Activated CD4-positive, alpha-beta T cell treated with anti-CD3 and anti-CD28 coated beads, Interleukin-2, amount 10 ng/mL, durations not matched to agents 24 days and 14 days (primary cell): ENCODE measurements at places on chromosomes 12 and 14. TPM values are rescaled to one million over a fixed set of nuclear protein-coding genes. Genes with fewer than 3 reads are reported as not detected.

STAT6 gene
- 304 and 319 TPM in 2 replicates for total RNA-seq

TAMALIN gene
- total RNA-seq, result 10.4 and 12.4 TPM in 2 replicates

LMNTD1 gene
- not detected in 2 replicates for total RNA-seq

TOMM20L gene
- not detected in 2 replicates for total RNA-seq
